ENCODE measurements at places on chromosomes 4 and X. TPM values are rescaled to one million over a fixed set of nuclear protein-coding genes. Genes with fewer than 3 reads are reported as not detected.

The FAAH2 gene
- polyA plus RNA-seq: 8.1 TPM

The CFAP47 gene
- 0.68 TPM for polyA plus RNA-seq

The SLC7A11 gene
- 2.0 TPM for polyA plus RNA-seq

The SHROOM4 gene
- polyA plus RNA-seq: 6.8 TPM

The TLL1 gene
- 1.1 TPM for polyA plus RNA-seq

The TBX22 gene
- polyA plus RNA-seq: not detected

The LRAT gene
- 0.13 TPM for polyA plus RNA-seq

The CDKL2 gene
- polyA plus RNA-seq: 2.7 TPM

The SPATA18 gene
- polyA plus RNA-seq: 11.7 TPM

The DCAF8L2 gene
- polyA plus RNA-seq: not detected

The SEPTIN11 gene
- polyA plus RNA-seq: 20.4 TPM

The NDST4 gene
- polyA plus RNA-seq: not detected

The TMSB15C gene
- 0.26 TPM for polyA plus RNA-seq

The GATA1 gene
- polyA plus RNA-seq: 0.63 TPM

The MCF2 gene
- 0.14 TPM for polyA plus RNA-seq

The LNX1 gene
- 2.3 TPM for polyA plus RNA-seq

The TEX11 gene
- polyA plus RNA-seq: not detected
